ENCODE measurements at places on chromosomes 1 and 21.

GRCh38 chr1:112686417-112686816 is 12.0 kb downstream of the MOV10 start:
- no peak for DNase-seq

GRCh38 chr21:36699546-36700294 is 805 bp downstream of the SIM2 start:
- no peak for DNase-seq

- no peak for DNase-seq
Measured at GRCh38 chr1:200262326-200262965, 147.4 kb downstream of the ZNF281 start.

- no peak for DNase-seq
Measured at GRCh38 chr1:248786156-248786555, 30.6 kb upstream of the LYPD8 start.

DNA sequence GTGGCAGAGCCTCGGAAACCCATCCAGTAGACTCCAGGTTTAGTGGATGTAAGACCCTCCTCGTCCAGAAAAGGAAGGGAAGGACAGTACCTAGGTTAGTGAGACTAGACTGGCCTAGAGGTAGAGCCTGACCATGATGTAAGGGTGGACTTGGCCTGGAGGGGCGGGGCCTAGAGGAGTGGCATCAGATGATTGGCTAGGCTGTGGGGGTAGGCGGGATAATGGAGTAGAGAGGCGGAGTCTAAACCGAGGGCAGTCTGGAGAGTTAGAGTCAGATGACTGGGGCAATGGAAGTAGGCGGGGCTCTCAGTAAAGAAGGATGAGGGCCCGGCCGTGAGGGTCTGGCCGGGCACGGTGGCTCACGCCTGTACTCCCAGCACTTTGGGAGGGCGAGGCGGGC is 70.1 kb downstream of the EPHB2 start:
- DNase-seq, result no peak

DNA sequence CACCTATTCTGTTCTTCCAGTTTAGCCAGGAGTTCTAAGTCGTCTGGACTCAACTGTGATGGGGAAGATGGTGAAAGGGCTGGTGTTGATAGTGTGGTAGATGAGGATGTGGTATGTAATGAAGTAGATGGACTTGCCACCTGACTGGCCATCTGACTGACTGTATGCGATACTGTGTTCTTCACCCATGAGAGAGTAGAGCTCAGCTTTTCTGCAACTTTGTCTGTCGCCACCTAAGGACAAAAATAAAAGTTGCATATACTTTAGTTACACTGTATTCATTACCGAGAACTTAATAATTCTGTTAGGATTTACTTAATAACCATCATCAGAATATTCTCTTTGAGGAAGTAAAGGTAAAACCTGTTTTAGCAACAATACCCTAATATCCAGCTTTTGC is 48.5 kb downstream of the EVI5 start:
- DNase-seq, result no peak

DNA sequence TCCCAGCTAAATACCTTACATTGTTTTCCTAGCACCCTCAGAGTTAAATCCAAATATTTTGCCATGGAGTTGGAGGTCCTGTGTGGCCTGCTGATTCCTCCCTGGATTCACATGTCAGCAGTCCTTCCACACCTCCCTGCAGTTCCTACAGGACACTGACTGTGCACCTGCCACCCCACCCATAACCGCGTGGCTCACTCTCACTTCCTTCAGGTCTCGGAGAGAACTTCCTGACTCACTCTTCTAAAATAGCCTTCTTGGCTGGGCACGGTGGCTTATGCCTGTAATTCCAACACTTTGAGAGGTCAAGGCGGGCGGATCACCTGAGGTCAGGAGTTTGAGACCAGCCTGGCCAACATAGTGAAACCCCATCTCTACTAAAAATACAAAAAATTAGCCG is 8.4 kb upstream of the CAMTA1 start:
- DNase-seq, result no peak

- DNase-seq, result no peak
Measured at GRCh38 chr1:202084791-202085681, 37.7 kb upstream of the GPR37L1 start.

GRCh38 chr1:107599220-107599619 is 365.8 kb downstream of the VAV3 start:
- DNase-seq, result no peak

DNA sequence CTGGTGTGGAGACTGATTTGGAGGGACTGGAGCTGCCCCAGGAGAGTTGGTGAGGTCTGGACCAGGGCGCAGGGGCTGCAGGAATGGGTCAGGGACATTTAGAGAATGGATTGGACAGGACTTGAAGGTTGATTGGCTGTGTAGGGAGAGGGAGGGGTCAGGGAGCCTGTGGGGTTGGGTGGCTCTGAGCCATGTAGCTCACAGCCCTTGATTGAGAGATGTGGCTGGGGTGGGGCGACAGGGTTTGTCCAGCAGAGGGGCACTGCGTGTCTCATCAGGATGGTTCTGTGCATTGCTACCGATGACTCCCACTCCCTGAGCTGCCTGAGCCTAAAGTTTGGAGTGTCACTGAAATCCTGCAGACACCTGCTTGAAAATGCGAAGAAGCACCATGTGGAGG is 12.1 kb downstream of the AZIN2 start:
- no peak for DNase-seq

- DNase-seq, result no peak
Measured at GRCh38 chr1:188237573-188238348, 1409.0 kb downstream of the PLA2G4A start.

DNA sequence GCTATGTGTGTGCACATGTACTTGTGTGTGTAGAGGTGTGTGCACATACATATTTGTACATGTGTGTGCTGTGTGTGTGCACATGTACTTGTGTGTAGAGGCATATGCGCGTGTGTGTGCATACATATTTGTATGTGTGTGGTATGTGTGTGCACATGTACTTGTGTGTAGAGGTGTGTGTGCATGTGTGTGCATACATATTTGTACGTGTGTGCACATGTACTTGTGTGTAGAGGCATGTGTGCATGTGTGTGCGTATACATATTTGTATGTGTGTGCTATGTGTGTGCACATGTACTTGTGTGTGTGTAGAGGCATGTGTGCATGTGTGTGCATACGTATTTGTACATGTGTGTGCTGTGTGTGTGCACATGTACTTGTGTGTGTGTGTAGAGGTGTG is 291.9 kb downstream of the AJAP1 start:
- no peak for DNase-seq

DNA sequence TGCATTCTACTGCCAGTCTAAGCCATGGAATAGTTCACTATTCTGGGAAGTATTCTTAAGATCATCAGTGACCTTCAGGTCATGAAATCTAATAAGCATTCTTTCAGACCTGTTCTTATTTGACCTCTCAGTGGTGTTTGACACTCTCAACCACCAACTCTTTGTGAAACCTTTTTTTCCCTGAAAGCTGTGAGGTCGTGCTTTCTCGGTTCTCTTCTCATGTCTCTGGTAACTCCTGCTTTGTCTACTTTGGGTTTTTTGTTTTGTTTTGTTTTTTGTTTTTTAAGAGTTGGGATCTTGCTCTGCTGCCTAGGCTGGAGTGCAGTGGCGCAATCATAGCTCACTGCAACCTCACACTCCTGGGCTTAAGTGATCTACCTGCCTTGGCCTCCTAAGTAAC is 56.3 kb downstream of the POU2F1 start:
- no peak for DNase-seq

DNA sequence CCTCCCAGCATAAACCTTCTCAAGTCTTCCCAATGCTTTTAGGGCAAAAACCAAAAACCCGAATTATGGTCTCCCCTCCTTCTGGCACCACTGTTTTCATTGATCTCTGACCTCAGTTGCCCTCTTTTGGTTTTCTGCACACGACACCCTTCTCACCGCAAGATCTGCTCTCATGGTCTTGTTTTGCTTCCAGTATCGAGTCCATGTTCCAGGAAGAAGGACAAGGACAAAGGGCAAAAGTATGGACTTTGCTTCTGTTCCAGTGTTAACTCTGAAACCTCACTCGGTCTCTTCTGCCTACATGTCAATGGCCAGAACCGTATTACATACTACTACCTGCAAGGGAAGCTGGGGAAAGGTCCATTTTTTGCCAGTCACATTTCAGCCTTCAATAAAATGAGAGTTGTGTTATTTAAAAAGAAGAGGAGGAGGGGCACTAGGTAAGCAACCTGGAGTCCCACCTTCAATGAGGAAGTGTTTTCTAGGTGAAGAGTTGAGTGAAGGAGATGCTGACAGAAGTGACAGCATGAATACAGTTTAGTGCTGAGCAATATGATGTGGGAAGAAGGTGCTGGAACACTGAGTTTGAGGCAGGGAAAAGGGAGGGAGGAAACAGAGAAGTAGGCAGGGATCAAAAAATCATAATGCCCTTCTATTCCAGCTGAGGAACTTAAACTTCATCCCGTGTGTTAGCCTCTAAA is 183.4 kb downstream of the FGGY start:
- no peak for DNase-seq

- DNase-seq, result no peak
Measured at GRCh38 chr1:42923367-42924081, 35.1 kb downstream of the SLC2A1 start.

DNA sequence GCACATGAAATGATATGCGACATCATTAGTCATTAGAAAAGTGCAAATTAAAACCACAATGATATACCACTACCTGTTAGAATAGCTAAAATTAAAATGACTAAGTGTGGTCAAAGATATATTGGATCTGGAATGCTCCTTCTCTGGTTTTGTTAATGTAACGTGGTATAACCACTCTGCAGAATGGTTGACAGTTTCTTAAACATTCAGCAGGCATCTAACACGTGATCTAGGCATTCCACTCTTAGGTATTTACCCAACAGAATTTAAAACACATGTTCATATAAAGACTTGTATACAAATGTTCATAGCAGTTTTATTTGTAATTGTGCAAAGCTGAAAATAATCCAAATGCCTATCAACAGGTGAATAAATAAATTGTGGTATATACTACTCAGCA is 165.0 kb upstream of the PLXNA2 start:
- DNase-seq, result no peak

DNA sequence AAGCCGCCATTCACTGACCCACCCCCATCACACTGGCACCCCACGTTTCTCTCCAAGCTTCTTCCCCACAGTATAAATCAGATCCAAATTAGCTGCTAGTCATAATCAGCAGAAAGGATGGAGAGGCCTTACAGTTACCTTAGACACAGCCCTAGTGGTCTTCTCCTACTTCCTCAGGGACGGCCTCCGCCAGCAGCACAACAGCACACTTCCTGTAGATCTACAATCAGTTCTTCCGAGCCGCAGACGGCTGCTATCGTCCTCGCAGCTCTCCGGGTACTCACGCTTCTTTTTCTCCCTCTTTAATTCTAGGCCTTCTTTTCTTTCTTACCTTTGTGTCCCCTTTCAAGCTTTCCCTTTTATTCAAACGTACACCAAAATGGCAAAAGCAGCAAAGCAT is 313.5 kb downstream of the SMYD3 start:
- DNase-seq, result no peak

DNA sequence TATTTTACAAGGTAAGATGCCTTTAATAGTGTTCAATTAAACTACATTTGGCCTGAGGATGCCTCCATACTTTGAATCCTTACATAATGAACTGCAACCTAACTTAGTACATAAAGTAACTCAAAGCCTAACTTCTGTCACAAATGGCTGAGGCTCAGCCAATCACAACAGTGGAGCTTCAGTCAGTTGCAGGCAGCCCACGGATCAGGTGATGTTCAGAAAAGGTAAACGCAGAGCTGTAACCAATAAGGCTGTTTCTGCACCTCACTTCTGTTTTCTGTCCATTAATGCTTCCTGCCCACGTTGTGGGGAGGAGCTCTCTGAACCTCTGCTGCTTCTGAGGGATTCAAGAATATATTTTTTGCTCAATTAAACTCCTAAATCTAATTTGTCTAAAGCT is 94.8 kb upstream of the KIAA0040 start:
- no peak for DNase-seq

DNA sequence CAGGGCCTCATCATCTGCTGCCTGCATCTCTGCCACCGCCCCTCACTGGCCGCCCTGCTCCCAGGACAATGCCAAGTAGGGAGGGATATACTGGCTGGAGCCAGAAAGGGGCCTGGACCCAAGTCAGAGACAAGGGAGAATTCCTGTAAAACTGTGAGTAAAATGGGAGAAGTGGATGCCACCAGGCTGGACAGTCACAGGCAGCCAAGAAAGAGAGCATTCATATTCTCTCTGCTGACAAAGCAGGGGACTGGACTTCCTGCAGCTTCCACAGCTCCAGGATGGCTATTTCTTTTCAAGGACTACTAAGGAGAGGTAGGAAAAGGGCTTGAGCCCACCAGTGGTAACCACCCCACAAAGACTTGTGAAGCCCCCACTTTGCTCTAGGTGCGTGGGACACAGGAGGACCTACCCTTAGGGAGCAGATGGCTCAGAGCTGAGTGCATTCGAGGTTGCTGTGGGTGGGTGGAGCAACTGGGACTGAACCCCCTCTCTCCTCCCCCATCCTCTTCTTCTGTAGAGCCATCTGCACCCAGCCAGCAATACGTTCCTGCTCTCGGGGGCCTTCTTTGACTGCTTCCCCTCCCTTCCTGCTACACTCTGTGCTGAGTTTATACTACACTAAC is 57.5 kb downstream of the GLIS1 start:
- no peak for DNase-seq

DNA sequence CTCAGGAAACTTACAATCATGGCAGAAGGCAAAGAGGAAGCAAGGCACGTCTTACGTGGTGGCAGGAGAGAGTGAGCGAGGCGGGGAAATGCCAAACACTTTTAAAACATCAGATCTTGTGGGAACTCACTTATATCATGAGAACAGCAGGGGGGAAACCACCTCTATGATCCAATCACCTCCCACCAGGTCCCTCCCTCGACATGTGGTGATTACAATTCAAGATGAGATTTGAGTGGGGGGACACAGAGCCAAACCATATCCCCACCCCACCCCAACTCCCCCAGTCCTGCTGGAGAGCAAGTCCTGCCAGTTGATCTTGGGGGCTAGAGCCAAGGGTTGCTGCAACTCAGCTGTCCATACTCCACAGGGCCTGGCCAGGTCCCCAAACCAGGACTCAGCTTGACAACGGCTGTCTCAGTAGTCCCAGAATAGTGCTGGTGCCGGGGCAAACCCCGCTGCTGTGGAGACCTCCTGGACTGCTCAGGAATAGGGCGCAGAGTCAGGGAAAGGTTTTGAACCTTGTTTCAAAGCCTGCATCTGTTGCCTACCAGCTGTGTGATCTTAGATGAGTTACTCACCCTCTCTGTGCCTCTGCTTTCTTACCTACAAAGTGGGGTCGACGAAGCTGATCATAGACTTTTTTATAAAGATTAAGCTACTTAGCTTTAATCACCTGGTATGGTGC is 79.5 kb downstream of the STUM start:
- DNase-seq, result no peak

GRCh38 chr1:44036409-44037139 is 5.3 kb upstream of the SLC6A9 start:
- peak; percentile 17 for DNase-seq
